Dermis blood vessel endothelial cell (primary cell): ENCODE measurements at places on chromosomes 13 and 19.

DNA sequence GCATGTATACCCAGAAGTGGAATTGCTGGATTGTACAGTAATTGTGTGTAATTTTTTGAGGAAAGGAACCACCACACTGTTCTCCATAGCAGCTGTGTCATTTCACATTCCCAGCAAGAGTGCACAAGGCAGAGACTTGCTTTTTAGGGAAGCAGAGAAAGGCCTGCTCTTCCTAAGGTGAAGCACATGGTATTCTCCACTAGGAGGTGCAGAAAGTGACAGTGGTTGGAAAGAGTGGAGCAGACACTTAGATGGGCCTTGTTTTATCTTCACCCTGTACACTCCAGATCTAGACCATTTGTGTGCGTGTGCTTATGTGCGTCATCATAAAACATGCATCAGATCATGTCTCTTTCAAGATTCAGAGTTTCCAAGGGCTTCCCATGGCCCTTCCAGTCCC lies 35.0 kb downstream of the FAM124A start:
- no peak for DNase-seq

DNA sequence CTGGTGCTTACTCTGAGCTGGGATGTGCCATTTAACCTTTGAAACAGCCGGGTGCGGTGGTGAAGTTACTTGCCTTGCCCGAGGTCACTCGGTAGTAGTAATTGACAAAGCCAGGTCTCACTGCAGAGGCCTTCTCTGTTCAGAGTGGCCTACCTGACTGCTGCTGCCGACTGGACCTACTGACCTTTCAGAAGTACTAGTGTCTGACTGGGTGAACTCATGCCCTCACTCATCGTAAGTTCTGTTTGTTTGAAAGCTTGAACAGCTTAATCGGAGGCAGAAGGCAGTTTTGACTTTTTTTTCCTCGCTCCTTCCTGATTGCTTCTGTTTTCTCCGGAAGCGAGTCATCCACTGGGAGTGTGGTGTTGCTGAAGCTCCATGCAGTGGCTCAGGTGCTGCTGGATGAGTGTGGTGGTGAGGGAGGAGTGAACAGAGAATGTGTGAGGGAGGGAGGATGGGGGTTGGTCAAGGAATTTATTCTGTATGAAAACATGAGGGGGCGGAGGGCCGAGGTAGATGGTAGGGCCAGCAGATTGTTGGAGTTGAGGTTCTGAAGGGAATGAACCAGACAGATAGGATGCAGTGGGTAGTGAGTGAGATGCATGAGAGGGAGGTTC lies 2.7 kb downstream of the SPINT2 start:
- DNase-seq: peak; percentile 49

- no peak for DNase-seq
Measured at GRCh38 chr13:49954674-49955455, 18.7 kb upstream of the SPRYD7 start.

DNA sequence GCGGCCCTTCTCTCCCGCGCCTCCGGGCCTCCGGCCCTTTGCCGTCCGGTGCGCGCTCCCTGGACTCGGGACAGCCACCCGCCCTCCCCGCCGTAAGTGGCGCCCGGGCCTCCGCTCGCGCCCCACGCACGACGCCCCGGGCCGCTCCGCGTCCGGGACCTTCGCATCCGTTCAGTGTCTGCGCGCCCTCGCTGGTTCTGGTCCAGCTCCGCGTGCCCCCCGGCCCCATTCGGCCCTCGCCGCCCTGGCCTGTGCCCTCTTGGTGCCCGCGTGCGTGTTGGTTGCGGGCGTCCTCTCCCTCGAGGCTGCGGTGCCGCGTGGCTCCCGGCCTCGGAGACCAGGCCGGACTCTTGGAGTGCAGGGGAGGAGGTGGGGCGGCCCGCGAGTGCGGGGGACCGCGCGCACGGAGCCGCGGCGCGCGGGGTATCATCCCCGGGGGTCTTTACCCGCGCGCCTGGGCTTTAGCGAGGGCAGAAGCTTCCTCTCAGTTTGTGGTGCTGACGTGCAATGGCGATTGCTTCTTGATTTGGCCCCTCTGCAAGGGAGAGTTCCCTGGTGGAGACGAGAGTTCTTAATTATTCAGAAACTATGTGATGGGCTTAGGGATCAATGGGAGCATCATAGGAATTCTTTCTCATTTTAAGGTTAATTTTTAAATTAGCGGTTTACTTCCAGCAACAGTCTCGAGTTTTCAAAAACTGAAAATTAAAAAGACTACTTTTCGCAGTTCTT lies 757 bp downstream of the WASF3 start:
- DNase-seq: peak; percentile 44
